Suppressor macrophage (primary cell): ENCODE measurements at places on chromosomes 5 and 9.

DNA sequence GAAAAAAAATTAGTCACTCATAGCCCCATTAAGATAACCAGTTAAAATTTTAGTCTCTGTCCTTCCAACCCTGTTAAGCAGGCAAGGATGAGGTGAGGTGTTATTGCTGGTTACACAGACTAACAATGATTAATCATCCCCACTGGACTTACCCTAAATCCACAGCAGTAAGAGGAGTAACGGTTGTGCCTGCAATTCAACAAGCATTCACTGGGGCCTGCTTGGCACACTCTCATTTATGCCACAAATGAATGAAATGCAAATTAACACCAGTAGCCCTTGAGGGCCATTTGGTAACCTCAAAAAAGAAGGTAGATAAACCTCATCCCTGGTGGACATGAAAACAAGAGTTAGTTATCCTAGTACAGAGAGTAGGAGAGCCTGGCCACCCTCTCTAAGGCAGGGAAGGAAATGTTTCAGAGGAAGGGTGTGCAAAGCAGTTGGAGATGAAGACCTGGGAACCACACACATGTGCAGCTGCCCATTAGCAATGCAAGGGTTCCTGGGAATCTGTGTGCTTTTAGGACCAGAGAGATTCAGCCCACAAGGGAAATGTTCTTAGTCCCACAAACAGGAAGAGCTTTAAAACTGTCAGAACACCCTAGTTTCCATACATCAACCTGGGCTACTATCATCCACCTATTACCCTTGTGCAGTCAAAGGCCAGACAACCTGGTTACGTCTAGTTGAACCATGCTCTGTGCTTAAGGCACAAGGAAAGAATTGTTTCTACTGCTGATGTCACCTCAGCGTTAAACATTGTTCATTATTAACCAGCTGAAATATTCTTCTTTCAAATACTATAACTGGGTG lies 7.7 kb downstream of the LHFPL2 start:
- DNase-seq: no peak

GRCh38 chr9:126672634-126673284 lies 59.0 kb downstream of the LMX1B start:
- DNase-seq: no peak

GRCh38 chr5:176899296-176899891 lies at the start of gene HK3:
Gene HK3, minus strand, starts transcription at chr5:176899346. Its CDS starts 3,187 bp downstream, at chr5:176896159.
- peak; percentile 91 for DNase-seq

GRCh38 chr5:123089914-123090660 lies 1.0 kb downstream of the PRDM6 start:
- peak; percentile 36 for DNase-seq

DNA sequence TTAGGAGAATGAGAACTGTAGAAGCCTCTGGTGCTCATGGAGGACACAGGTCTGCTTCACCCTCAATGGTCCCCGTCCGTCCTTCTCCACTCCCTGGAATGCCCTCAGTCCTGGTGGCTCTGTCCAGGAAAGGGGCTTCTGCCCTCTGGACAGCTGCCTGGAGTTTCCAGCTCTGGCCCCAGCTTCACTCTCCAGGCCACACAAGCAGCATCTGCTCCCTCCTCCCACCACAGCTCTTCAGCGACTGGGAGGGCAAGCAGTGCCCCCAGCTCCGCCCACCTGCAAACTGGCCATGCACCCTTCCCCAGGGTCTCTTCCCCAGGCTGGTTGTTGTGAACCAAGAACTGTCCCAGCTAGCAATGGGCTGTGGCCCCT lies 4.7 kb downstream of the SARDH start:
- no peak for DNase-seq
